ENCODE measurements at places on chromosomes 3 and 15.

DNA sequence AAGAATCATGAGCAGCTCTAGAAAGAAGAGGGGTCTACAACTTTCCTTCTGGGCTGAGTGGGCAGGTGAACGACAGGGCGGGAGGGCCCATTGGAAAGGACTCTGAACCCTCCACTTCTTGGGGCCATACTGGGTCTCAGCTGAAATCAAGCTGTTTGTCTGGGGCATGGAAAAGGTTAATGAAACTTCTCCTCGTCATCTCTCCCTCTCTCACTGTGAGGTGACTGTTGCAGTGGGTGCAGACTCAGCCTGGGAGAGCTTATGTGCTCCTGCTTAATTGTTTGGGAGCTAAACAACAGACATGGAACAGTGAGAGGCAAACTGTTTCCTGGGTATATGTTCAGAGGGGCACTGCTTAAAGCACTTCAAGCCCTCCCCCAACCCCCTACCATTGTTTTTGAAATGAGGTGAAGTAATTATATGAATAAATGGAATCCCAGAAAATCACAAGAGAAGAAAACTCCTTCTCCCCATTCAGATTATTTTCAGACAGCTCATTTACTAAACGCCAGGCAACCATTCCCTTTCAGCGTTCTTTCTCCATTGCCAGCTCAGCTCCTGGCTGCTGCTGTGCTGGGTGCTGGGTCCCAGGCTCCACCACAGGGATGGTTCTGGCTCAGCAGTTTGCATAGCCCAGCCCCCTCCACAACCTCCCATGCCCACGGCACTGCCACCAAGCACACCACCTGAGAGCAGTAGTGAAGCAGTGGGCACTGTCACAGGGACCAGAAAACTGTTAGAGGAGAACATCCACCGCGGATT is 444.9 kb upstream of the TBL1XR1 start:
- peak; percentile 41 for DNase-seq

- DNase-seq: no peak
These were observed 285.1 kb downstream of the LPP start for GRCh38 chr3:188439080-188439479.

GRCh38 chr15:26126070-26126469 is 262.9 kb upstream of the ATP10A start:
- no peak for DNase-seq

GRCh38 chr15:89893027-89893426 is 767 bp downstream of the AP3S2 start:
- DNase-seq: no peak

- no peak for DNase-seq
These were observed 178.0 kb upstream of the TBL1XR1 start for GRCh38 chr3:177375316-177375715.

- DNase-seq: no peak
These were observed 477.4 kb downstream of the NAALADL2 start for GRCh38 chr3:175336406-175337133.

DNA sequence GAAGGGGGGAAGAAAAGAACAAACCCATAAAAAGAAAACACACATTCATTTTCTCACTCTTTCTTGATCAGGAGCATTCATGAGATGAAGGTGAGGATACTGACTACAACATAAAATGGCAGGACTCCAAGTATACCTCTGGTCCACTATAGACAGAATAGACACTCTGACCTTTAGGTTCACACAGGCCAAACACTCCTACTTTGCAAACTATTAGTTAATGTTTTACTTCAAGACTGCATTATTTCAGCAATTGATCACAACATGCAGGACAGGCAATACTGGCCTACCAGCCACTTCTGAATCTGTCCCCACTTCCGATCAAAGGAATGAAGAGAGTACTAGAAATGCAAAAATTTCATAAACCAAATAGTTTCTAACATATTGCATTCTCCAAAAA is 47.0 kb downstream of the LRRFIP2 start:
- no peak for DNase-seq

GRCh38 chr3:126337980-126338651 is 19.1 kb downstream of the KLF15 start:
- DNase-seq: no peak

DNA sequence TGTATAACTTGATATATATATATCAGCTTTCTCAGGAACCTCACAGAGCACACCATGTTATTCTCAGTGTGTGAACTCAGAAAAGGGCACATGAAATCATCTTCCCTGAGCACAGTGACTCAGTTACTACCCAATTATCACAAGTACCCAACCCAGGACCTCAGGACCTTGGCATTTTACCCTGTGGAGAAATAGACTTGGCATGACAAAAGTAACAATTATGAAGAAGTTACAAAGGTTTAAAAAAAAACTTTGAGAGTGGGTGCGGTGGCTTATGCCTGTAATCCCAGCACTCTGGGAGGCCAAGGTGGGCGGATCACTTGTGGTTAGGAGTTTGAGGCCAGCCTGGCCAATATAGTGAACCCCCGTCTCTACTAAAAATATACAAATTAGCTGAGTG is 52.4 kb downstream of the ONECUT1 start:
- no peak for DNase-seq

GRCh38 chr3:147924755-147925154 is 515.6 kb downstream of the ZIC1 start:
- DNase-seq: no peak

Measured in D341Med (cell line).